Stimulated activated CD4-positive, alpha-beta T cell treated with anti-CD3 and anti-CD28 coated beads, Interleukin-12 subunit alpha, Interleukin-12 subunit beta, amount 100 ng/mL, for 48 hours (primary cell): ENCODE measurements at places on chromosomes 2 and 18.

- DNase-seq: no peak
These were observed 192.3 kb downstream of the PMAIP1 start for GRCh38 chr18:60092073-60092472.

GRCh38 chr2:109463891-109464290, 149.9 kb downstream of the SEPTIN10 start:
- DNase-seq: no peak

DNA sequence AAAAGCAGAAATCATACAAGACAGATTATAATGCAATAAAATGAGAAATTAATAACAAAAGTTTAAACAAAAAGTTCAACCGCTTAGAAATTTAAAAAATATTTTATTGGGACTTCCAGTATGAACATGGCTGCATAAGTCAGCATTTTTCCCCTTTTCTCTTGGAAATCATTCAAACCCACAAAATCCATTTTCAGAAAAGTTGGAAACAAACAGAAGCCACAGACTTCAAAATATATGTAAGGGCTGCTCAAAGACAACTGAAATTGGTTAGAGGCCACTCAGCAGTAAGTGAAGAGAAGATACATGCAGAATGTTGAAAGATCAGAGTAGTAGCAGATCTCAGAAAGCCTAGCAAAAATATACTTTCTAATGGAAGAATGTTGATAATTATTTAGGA, 194.0 kb downstream of the DYSF start:
- DNase-seq: no peak

- DNase-seq: no peak
These were observed 287.7 kb downstream of the SRBD1 start for GRCh38 chr2:45323344-45323743.

DNA sequence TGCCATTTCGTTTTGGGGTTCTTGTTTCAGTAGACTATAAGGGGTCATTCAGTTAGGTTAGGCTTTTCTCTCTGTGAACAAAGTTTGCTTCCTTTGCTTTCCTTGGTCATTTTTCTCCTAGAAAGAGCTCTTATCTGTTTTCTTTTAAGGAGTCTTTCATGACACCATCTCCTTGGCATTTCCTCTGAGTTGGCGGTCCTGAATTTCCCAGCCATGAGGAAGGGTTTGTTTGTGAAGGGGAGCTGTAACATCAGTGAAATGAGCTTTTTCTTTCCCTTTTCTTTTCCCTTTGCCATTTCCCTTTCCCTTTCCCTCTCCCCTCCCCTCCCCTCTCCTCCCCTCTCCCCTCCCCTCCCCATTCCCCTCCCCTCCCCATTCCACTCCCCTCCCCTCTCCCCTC, 61.7 kb downstream of the MAP4K4 start:
- no peak for DNase-seq

- DNase-seq: no peak
These were observed 335.2 kb downstream of the KCNJ3 start for GRCh38 chr2:155033652-155034051.

DNA sequence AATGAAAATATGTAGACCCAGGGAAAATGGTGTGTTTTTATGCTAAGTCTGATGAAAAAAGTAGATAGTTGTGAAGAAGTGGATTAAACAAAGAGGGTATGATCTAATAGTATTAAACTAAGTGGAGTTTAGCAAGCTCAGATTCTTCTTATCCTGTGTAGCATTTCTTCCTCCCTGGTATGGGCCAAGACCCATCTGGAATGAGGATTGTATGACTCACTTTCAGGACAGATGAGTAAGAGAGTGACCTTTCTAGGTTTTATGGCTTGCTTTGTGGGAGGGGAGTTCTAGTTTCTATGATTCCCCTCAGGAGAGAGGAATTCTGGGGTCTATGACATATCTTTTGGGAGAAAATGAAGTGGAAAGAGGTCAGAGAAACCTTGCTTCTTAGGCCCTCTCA, 550.1 kb downstream of the SPAG16 start:
- DNase-seq: no peak

- no peak for DNase-seq
These were observed 11.8 kb downstream of the RTN4 start for GRCh38 chr2:55038428-55038827.

- no peak for DNase-seq
These were observed 1503.7 kb downstream of the LRP1B start for GRCh38 chr2:140627136-140627535.

DNA sequence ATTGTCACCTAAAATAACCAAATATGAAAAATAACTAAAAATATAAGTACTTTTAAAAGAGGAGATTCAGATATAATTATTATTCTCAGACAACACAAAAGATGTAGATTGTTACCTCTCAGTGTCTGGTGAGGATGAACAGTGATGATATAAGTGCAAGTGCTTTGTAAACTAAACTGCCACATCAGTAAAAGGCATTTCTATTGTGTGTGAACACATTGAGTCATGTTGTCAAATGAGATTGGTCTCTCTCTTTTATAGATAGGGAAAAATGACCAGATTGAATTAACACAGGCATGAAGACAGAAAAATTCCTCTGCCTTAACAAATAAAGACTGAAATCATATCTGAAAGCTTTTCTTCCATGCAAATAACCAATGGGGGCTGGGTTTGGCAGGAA, 182.4 kb upstream of the TMEFF2 start:
- no peak for DNase-seq

- DNase-seq: no peak
These were observed 16.2 kb upstream of the DGKD start for GRCh38 chr2:233338046-233338445.

DNA sequence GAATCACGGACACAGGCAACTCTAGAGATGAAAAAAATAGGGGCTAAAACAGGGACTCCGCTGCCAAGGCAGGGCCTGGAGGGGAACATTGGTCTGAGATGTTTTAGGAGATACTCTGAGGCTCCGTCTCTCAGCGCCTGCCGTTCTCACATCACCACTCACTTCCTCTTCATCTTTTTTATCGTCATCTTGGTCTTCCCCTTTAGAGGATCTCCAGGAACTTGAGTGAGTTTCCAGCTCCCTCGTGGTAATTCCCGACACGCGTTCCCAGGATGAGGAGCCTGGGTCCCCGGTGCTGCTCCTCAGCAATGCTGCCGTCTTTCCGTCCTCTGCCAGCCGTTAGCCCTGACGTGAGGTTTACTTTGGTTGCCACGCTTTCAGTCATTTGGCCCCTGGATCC, 16.1 kb downstream of the MLPH start:
- no peak for DNase-seq

DNA sequence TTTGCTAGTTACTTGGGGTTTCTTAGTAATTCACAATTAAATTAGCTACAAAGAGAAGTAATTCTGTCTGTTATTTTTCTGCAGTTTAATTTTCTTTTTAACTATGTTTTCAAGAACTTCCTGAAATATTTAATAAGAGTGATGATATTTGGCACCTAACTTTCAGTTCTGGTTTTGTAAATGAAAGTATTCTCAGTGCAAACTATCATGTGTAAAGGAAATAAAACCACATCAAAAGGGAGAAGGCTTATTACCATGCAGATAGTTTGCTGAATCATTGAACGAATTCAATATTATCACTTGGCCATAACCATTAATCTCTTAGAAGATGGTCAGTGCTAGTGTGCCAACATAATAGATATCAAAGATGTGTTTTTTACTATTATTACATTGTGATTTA, 29.2 kb downstream of the DYTN start:
- no peak for DNase-seq
